Osteocyte (in vitro differentiated cells): ENCODE measurements at places on chromosomes 2 and 18. TPM values are rescaled to one million over a fixed set of nuclear protein-coding genes. Genes with fewer than 3 reads are reported as not detected.

- no peak for DNase-seq
These were observed 79.2 kb downstream of the ASB1 start for GRCh38 chr2:238505892-238506280.

GRCh38 chr2:43269074-43269572 lies 42.7 kb upstream of the ZFP36L2 start:
- DNase-seq: no peak

DNA sequence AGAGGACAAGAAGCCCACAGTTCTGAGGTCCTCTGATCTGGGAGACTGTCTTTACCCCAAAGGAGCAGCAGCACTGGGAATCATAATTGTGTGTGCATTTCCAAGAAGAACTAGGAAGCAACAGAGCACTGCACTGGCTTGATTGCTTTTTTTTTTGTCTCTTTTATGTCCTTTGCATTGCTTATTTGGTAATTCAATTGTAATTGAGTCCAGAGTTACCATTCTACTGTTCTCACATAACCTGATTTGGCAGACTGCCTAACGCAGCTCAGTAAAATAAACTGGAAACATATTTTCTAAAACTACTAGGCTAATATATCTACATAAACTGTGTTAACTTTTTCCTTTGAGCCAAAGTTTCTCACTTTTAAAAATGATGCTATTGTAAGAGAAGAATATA lies 190.3 kb upstream of the SLC8A1 start:
- no peak for DNase-seq

The DES gene
- total RNA-seq: not detected in 2 replicates

The CD207 gene
- not detected in 2 replicates for total RNA-seq

The POTEI gene
- total RNA-seq: 0.05 TPM in 1 of 2 replicates, not detected in the other

The MYOM1 gene
- total RNA-seq: 0.46 and 0.63 TPM in 2 replicates

The HTR2B gene
- 3.1 and 3.9 TPM in 2 replicates for total RNA-seq

DNA sequence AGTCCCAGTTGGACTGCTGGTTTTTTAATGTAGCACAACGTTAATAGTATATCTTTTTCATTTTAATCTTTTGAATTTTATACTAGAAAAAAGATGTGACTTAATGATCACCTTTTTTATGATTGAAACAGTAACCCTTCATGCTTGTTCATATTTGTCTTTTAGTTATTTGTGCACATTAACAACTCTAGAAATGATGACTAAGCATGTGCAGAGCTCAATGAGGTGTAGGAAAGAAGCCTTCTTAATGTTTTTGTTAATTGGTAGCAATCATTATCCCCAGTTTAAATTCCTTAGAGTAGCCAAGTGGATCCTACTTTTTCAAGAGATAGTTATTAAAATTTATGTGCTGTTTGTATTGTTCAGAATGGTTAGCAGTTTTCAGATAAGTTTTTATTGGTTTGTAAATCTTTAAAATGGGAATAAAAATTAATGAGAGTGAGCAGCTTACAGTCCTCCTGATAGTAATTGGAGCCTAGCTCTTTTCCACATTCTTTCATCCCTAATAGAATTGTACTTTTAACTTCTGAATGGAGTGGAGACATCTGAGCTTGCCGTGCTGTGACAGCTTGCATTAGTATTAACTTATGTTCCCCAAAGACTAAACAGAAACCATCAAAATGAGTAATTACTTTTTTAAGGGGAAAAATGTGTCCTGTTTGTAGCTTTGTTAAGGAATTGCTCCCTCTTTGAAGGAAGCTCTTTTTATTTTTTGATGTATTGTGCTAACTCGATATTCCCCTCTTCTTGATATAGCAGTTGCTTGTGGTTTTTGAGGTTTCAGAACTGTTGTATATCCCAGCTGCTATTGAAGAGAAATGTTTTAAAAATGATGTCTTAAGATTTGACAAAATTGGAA lies 17.3 kb downstream of the PIK3C3 start:
- no peak for DNase-seq

DNA sequence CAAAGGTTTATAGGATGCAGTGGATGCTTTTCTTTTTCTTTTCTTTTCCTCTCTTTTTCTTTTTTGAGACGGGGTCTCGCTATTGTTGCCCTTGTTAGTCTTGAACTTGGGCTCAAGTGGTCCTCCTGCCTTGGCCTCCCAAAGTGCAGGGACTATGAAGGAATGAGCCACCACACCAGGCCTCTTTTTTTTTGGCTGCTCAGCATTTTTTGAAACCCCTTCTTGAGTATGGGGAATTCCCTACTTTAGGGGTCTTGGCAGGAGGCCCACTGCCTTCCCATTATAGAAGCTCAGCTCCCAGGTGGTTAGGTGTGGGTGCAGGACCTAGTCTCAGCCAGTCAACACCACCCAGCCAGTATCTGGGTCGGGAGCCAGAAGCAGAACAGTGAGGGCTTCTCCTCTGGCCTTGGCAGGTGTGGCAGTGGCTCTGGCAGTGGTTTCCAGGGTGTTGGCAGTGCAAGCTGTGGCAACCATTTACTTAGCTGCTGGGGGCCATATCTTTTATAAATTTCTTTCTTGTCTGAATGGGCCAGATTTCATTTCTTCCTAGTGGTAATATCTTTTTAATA lies 51.4 kb upstream of the ACYP2 start:
- no peak for DNase-seq

The FMNL2 gene
- total RNA-seq: 44.0 and 45.3 TPM in 2 replicates

GRCh38 chr2:202749477-202749876 lies 114.7 kb downstream of the FAM117B start:
- no peak for DNase-seq

GRCh38 chr2:191622374-191623320 lies 55.3 kb upstream of the NABP1 start:
- no peak for DNase-seq

DNA sequence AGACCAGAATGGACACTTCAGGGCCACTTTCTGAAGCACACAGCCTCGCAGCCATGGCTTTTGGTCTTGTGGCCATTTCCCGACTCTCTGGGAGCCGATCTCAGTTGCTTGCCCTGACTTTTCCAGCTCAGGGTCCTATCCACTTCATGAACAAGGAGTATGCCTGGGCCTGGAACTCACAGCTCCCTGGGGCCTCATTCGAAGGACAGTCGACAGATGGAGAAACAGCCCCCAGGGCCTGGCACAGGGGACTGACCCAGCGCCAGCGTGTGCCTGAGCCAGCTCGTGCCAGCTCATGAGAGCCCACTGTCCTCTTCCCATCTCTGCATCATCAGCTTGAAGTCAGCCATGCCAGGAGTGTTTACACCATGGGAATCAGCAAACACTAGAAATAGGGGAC lies 134.6 kb upstream of the GPC1 start:
- DNase-seq: peak; percentile 69

DNA sequence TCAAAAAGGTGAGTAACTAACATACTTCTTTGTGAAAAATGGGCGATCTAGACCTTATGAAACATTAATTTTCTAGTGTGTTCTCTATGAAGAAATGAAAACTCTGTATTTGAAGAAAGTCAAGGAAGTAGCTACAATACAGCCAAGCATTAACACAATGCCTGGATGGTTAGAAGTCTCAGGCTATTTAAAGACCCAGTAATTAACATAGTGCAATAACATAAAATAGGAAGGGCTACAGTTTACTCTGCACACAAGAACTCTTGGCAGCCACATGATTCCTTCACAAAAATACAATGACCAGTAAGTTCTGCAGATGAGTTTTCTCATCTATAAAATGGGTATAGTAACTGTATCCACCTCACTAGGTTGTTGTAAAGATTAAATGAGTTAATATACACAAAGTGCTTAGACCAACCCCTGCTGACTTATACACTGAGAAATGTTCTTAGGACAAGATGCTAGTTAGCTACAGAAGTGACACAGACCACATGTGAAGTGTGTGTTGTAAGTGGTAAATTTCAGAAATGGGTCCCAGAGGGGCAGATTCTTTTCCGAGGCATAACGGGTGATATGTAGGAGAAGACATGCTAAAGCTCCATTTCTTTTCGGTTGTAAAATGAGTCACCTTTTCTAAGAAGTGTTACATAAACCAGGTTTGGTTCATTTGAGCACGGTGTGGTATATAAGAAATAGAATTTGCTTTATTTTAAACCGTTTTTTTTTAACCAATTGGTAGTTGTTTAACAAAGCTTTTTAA lies 61.8 kb downstream of the CXCR4 start:
- DNase-seq: no peak

- DNase-seq: peak; percentile 92
These were observed 98.7 kb downstream of the COL6A3 start for GRCh38 chr2:237315170-237315828.

DNA sequence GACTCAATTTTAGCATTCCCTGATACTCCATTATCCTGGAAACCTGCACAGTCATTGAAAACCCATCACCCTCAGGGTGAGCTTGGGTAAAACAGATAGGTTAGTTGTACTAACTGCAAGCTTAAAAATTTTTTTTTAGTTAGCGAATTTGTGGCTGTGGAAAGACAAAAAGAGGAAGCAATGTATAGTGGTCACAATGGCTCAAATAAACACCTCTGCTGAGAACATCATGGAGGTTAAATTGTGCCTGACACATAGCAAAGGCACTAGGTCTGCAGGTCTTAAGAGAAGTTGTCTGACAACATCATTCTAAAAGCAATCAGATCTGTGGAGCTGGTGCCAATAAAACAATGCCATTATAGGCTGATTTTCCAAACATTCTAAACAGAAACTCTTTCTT lies 84.4 kb upstream of the CAVIN2 start:
- no peak for DNase-seq

The FAM237A gene
- total RNA-seq: not detected in 2 replicates

GRCh38 chr18:8752329-8752728 lies 47.0 kb downstream of the MTCL1 start:
- peak; percentile 7 for DNase-seq

DNA sequence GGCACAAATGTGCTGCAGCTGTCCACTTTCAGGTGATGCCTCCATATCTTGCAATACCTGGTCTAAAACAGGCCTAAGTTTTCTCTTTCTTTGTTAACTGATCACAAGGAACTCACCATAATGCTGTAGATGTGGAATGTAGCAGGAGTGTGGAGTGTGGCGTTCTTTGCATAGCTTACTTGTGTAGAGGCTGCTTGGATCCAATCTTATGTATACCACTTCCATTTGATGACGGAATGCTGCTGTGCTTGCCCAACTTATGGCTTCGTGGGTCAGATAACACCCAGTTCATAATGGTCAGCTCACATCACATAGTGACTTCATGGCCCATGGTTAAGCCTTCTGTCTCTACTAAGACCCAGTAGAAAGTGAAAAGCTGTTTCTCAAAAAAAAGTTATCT lies 114.5 kb downstream of the LAMA3 start:
- DNase-seq: no peak

The NYAP2 gene
- not detected in 2 replicates for total RNA-seq

The EIF2AK3 gene
- total RNA-seq: 16.3 and 16.6 TPM in 2 replicates

GRCh38 chr18:72868585-72869225 lies 918 bp upstream of the NETO1 start:
- no peak for DNase-seq

- no peak for DNase-seq
These were observed 65.8 kb upstream of the PIEZO2 start for GRCh38 chr18:11215216-11215615.
